ENCODE measurements at places on chromosomes 1 and 21. TPM values are rescaled to one million over a fixed set of nuclear protein-coding genes. Genes with fewer than 3 reads are reported as not detected.

DNA sequence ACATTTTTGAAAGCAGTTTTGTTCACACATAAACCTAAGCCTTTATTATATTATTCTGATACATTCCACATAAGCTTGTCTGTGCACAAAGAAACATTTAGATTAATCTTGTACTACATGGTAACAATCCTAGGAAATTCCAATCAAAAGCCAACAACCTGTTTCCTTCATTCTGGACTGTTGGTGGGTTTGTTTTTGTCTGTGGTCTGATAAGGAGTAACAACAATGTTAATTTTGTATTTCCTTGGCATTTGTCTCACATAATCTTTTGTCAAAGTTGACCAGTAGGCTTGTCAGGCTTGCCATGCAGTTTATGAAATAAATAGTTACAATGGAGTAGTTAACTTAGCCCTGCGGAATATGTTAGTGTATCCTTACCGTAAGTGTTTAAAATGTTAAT is 183.3 kb downstream of the DHRS3 start:
- DNase-seq: no peak

The PLA2G2F gene
- polyA plus RNA-seq: 0.08 TPM

The ADAMTS1 gene
- polyA plus RNA-seq: 108 TPM

The NEGR1 gene
- 3.5 TPM for polyA plus RNA-seq

DNA sequence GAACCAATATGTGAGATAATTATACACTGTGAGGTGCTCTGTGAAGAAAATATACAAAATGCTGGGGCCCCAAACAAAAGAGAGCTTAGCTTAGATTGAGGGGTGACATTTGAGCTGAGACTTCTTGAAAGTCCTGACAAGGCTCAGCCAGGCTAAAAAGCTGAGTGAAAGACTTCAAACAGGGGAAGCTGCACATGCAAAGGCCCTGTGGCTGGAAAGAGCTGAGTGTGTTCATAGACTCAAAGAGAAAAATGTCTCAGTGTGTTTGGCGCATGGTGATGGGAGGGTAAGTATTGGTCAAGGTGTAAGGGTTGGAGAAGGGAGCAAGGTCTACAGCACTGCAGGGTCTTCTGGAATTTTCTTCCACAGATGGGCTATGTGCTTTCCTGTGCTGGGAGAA is 127.2 kb upstream of the KLHDC7A start:
- no peak for DNase-seq

The FGR gene
- 1.9 TPM for polyA plus RNA-seq
